ENCODE measurements at places on chromosomes 5 and 9.

GRCh38 chr9:131382850-131383729, 10.8 kb upstream of the PRRC2B start:
- DNase-seq, result peak; percentile 79

DNA sequence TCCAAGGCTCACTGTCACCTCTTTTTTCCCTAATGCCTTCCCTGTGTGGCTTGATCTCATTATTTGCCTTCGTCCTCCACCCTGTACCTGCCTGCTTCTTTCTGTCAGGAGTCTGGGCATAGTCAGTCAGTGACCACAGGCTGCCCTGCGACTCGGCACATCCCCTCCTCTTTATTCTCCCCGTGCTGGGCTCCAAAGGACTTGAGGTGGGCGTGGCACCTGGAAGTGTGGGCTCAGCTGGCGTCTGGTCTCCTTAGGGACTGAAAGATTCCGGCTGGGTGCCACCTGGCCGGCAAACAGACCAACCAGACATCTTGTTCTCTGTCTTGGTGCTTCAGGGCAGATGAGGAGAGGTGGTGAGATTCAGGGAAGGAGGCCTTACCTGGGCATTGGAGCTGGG, 29.6 kb upstream of the PRDM12 start:
- no peak for DNase-seq

- DNase-seq, result peak; percentile 30
Measured at GRCh38 chr5:135238622-135239452, 160.2 kb downstream of the MACROH2A1 start.

DNA sequence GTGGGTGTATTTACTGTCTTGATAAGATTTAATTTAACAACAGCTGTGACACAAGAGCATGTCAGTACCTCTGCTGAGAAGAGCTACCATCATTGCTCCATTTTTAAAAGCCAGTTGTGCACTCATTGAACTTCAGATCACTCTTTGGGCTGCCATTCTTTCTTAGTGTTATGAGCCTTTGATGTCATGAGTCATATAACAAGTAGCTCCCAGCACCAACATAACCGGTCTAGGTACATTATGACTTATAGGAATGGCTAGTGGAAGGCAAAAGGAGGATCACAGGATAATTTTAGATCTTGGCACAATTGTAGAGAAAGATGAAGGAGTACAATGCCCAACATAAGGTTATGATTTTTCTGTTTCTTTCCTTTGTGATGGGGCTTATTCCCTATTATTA, 170.8 kb upstream of the FBN2 start:
- no peak for DNase-seq

GRCh38 chr9:22170556-22170955, 161.5 kb upstream of the CDKN2B start:
- no peak for DNase-seq

- no peak for DNase-seq
Measured at GRCh38 chr5:98454407-98454806, 319.1 kb upstream of the RGMB start.

GRCh38 chr9:111148052-111149017, 110.1 kb upstream of the LPAR1 start:
- no peak for DNase-seq

- DNase-seq, result no peak
Measured at GRCh38 chr5:125225424-125225823, 479.0 kb upstream of the ZNF608 start.

DNA sequence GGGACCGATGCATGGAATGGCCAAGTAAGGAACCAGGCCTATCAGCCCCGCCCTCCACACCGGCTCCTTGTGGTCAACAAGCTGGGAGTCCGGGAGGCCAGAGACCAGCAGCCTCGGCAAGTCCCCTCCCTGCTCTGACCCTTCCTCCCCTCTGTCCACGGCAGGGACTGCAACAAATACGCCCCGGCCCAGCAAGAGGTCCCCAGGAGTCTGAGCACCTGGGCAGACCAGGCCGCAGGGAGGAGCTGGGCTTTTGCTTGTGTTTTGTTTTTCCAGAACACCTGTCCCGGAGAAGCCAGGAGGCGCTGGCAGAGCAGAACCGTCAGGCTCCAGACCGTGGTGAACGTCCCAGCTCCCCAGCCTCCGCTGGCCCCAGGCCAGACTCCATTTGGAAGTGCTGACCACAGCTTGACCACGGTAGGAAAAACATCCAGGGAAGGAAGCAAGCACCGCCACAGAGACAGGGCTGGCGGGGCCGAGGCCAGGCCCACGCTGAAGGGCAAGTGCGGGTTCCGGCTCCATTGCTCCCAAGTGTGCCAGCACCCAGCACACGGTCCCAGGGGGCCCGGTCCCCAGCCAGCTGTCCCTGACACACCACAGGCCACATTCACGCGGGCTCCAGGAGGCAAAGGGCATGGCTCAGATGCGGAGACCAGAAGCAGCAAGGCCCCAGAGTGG, 56.7 kb downstream of the VAV2 start:
- DNase-seq, result peak; percentile 80

GRCh38 chr5:15483351-15484097, 16.5 kb upstream of the FBXL7 start:
- DNase-seq, result no peak

- no peak for DNase-seq
Measured at GRCh38 chr9:79489261-79490000, 82.3 kb upstream of the TLE4 start.

DNA sequence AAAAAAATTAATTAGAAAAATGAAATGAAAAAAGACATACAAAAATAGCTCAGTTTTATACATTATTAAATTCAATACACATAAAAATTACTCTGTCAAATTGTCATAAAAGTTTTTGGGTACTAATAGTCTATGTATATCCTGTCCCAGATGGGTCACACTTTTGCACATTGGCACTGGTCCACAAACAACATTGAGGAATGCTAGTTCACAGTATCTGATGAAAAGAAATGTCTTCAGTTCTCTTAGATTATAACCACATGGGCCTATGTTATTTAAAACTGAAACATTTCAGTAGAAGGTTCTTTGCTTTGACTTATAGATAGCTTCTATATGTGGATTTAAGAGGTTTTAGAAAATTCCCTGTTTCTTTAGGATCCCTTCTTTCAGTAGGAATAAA, 39.8 kb downstream of the LNPEP start:
- DNase-seq, result no peak

- DNase-seq, result no peak
Measured at GRCh38 chr5:137510671-137511070, 11.5 kb upstream of the SPOCK1 start.

DNA sequence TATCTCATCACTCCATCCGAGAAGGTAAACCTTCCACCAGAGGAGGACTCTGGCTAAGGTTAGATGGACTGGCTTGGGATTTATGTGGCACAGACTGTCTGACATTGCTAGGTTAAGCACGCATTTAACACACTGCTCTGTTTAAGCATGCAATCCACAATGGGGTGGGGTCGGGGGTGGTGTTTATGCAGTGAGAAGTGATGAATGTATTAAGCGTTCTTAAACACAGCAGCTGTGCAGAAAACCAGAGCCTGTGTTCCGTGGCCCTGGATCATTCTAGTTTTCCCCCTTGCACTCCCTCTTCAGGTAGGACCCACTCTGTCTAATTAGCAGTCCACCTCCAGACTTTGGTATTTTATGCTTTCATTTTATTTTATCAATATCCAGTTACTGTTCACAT, 46.4 kb downstream of the STXBP1 start:
- DNase-seq, result no peak

GRCh38 chr9:70466976-70467561, 52.6 kb upstream of the KLF9 start:
- DNase-seq, result no peak

DNA sequence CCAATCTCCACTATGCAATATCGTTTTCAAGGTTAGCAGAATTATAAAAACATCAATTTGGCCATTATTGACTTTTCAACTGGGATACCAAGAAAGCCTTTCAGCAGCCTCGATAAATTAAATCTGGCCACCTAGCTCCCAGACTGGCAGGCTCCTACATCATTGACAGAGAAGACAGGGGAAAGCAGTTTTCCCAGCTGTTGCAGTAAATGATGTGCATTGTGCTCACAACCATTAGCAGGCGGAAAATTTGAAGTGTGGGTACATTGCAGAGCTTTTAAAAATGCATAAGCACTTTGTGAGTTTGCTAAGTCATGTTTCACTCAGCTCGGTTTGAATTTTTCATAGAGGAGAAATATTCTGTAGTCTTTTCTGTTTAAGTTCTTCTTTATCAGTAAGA, 297.9 kb downstream of the KCTD16 start:
- DNase-seq, result no peak

GRCh38 chr5:5522336-5522735, 99.9 kb downstream of the ICE1 start:
- no peak for DNase-seq

DNA sequence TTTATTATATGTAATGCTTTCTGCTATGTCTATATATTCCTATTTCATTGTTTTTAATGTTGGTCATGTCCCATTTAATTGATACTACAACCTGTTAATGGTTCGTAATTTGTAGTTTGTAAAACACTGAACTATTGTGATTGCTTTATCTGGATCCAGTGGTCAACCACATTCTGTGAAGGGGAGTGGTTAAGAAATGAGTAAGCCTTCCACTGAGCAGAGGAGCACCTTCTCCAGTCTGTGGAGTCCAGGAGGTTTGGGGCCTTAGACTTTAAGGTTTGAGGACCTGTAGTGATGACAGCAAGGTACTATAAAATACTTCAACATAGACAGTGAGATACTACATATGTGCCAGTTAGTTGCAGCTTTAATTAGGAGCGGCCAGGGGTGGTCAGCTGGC, 67.7 kb upstream of the RAD23B start:
- DNase-seq, result no peak

GRCh38 chr5:151239237-151239861, 13.6 kb upstream of the GM2A start:
- peak; percentile 88 for DNase-seq

- no peak for DNase-seq
Measured at GRCh38 chr5:58447226-58447625, 12.7 kb downstream of the PLK2 start.

GRCh38 chr5:152546493-152546892, 141.4 kb upstream of the NMUR2 start:
- no peak for DNase-seq

GRCh38 chr5:137037848-137038247, 461.3 kb downstream of the SPOCK1 start:
- DNase-seq, result no peak

DNA sequence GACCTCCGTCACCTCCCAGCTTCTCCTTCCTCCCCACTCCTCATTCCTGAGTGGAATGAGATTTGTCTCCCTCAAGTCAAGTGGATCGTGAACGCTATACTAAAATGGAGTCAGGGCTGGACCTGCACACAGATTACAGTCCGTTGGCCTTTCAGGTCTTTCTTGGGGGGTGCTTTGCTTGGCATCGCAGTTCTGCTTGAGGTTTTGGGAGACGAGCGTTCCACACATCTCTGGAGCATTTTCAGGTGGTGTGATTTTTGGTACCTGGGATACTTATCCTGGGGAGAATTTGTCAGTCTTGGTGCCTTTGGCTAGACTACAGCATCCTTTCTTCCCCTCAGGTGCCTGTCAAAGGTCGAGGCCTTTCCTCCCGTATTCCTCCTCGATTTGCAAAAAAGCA, 23.8 kb upstream of the POMT1 start:
- no peak for DNase-seq

- no peak for DNase-seq
Measured at GRCh38 chr9:86921151-86921923, 26.0 kb downstream of the GAS1 start.

- no peak for DNase-seq
Measured at GRCh38 chr9:85067792-85068191, 398.3 kb downstream of the NTRK2 start.

GRCh38 chr5:134394932-134395331, 16.7 kb downstream of the CDKN2AIPNL start:
- DNase-seq, result no peak

GRCh38 chr5:88778736-88779135, 104.2 kb downstream of the MEF2C start:
- DNase-seq, result peak; percentile 50

GRCh38 chr9:124941679-124942561, 1.0 kb upstream of the GOLGA1 start:
- no peak for DNase-seq

DNA sequence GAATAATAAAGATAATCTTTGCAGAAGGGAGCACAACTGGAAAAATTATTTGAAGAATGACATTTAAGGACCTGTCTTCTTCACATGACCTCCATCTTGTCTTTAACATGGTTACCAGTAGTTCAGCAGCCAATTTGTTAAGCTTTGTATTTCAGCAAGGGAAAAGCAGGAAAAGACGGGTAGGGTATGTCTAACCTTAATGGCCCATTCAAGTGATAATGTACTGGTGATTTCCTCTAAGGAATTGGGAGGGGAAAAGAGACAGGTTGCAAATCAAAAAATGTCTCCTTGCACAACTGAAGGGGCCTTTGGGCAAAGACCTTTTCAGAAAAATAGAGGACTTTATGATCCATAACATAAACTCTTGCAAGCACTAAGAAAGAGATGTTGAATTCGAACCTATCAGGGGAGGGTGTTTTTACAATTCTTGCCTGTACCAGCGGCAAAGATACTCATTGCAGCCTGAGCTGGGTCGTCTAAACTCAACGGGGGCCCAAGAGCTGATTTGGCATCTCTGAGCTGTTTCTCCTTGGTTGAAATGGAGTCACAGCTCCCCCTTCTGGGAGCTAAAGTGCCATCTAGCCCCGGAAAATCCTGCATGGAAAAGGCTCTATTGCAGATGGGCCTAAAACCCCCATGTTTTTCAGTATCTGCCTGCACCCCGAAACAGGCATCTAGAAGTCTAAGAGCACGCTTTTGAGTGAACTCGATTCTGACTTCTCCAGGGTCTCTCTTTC, 3.8 kb downstream of the BRINP1 start:
- no peak for DNase-seq

DNA sequence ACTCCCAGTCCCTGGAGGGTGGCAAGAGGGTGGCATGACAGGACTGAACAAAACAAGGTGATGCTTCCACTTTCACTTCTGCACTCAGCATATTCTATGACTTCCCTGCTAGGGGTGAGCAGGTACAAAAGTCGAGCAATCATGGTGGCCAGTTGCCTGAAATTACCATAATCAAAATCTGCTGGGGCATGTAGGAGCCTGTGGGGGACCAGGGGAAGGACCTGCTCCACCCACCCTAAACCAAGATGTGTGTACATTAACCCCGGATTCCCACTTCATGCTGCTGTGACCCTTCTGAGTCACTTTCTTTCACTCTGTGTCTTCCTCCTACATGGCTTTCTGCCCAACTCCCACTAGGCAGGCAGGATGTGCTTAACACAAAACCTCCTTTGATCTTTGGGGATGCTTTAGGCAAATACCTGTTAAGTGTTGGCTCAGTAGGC, 73.3 kb upstream of the PHF24 start:
- DNase-seq, result no peak

Data from right forelimb (tissue), 1 donor.